MG63 (cell line): ENCODE measurements at places on chromosomes 3 and 15. TPM values are rescaled to one million over a fixed set of nuclear protein-coding genes. Genes with fewer than 3 reads are reported as not detected.

DNA sequence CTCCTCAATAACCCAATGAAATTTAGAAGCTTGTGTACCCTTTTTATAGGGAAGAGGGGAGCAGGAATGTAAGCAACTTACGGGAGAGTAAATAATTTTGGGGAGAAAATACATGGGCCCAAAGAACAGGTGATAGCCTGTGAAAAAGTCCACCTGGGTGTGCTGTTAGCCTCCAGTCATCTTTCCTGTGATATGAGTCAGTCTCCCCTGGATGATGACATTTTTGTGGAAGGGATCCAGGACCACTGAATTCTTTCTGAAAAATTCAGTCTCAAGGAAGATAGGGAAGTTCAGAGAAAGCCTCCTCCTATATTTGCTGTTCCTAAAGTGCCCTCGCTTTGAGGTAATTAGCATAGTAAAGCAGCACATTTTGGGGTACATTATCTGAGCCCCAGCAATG lies 149.8 kb downstream of the SQOR start:
- DNase-seq, result no peak

DNA sequence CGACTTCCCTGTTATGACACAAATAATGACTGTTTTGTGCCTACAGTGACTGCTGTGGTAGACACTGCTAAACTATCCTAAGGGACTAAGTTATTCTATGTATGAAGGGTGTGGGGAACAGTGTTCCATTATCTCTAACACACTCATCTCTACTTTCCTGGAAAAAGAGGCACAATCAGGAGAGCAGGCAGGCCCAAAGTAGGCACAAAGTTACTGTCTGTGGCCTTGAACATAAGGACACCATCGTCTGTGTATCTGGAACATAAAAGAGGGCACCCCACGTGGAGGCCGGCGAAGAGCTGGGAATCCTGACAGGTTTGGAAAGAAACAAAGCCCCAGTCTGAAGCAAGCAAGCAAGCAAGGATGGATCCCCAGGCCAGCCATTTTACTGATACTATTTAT lies 1.5 kb downstream of the ABCC5 start:
- no peak for DNase-seq

GRCh38 chr3:68256635-68257223 lies 602.3 kb upstream of the SUCLG2 start:
- DNase-seq, result no peak

DNA sequence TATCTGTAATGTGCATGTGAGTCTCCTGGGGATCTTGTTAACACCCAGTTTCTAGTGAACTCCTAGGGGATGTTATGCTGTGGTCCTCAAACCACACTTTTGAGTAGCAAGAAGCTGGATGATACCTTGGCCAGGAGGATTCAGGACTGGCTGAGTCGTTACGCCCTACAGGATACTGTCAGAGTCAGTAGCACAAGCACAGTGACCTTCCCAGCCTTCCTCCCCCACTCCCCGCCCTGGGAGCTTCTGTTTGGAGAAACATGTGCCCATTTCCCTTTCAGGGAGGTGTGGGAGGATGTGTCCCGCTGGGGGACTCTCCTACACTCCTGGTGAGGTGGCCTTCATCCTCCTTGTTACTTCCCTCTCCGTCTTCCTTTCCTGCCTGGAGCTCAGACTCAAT lies 76.4 kb upstream of the TRPM1 start:
- DNase-seq, result no peak

The GHSR gene
- total RNA-seq, result not detected in 2 replicates
